Suppressor macrophage treated with lipopolysaccharide for 1 hour (primary cell): ENCODE measurements at places on chromosomes 4 and X.

GRCh38 chr4:99759988-99760387 is 56.6 kb upstream of the DAPP1 start:
- DNase-seq: no peak

DNA sequence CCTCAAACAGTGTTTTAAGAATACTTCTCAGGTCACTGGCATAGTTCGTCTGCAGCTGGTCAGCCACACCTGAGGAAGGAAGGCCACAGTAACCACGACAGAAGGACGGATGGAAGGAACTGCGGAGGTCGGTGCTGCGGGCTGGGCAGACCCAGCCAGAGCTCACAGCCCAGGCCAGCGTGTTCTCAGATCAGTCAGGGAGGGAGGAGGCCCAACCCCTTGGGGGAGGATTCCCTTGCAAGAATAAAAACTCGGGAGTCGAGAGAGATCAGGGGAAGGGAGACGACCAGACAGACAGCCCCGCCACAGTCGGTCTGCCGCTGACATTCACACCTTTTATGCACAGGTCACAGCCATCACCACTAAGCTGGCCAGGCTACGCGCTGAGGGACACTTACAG is 11.3 kb upstream of the MXD4 start:
- no peak for DNase-seq

DNA sequence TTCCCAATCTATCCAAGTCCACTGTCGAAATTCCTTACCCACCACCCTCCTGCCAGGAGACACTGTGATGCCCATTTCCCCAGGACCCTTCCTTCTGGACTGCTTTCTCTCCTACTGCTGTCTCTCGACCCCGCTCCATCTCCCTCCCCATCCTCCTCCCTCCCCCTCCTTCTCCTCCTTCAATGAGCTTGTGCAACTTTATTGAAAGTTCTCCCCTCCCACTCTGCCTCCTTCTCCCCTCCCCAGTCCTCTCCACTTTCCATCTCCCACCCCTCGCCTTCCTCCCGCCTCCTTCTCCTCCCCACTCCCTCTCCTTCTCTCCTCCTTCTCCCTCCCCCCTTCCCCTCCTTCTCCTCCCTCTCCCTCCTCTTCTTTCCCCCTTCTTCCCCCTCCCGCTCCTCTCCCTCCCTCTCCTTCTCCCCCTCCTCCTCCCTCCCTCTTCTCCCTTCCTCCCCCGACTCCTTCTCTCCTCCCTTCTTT is 116.6 kb upstream of the FAT1 start:
- no peak for DNase-seq

- DNase-seq: no peak
Observed at GRCh38 chr4:173461170-173461569, 62.3 kb upstream of the SCRG1 start.

GRCh38 chrX:17769701-17770269 is 32.5 kb downstream of the SCML1 start:
- no peak for DNase-seq

DNA sequence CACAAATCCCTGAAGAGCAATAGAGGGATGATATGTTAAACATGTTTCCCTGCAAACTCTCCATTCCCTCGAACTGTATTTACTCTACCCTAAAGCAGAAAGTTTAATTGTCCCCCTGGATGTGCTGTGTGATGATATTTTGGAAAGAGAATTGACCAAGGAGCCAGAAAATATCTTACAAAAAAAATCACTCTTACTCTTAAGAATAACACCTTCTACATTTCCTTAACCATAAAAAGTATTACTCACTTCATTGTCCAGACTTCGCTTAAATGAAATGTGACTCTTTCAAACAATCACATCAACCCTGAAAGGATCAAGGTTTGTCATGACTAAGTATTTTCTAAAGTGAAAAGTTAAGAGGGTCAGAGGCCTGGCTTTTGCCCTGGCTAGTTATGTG is 49.0 kb upstream of the EGFL6 start:
- no peak for DNase-seq

- no peak for DNase-seq
Observed at GRCh38 chr4:51866835-51867234, 23.9 kb downstream of the DCUN1D4 start.

DNA sequence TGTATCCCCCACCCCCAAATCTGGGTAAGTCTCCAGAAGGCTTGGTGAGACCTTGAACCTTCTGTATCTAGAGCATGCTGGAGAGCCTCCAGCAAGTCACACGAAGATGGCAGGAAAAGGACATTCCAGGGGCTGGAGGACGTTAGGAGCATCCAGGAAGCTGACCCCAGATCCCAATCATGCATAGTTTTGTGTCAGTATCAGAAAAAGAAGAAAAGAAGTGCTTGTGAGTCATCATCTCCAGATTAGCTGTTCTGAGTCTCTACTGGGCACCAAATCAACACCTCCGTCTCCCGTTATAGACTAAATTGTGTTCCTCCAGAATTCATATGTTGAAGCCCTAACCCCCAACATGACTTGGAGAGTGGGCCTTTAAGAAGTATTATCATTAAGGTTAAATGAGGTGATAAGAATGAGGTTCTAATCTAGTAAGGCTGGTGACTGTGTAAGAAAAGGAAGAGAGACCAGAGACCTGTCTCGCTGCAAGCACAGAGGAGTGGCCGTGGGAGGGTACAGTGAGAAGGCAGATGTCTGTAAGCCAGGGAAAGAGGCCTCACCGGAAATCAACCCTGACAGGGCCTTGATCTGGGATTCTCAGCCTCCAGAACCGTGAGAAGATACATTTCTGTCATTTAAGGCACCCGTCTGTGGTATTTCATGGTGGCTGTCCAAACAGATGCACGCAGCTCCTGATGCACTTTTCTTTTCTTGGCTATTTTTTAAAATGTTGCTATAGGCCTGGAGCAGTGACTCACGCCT is 38.1 kb upstream of the CLDN24 start:
- no peak for DNase-seq

DNA sequence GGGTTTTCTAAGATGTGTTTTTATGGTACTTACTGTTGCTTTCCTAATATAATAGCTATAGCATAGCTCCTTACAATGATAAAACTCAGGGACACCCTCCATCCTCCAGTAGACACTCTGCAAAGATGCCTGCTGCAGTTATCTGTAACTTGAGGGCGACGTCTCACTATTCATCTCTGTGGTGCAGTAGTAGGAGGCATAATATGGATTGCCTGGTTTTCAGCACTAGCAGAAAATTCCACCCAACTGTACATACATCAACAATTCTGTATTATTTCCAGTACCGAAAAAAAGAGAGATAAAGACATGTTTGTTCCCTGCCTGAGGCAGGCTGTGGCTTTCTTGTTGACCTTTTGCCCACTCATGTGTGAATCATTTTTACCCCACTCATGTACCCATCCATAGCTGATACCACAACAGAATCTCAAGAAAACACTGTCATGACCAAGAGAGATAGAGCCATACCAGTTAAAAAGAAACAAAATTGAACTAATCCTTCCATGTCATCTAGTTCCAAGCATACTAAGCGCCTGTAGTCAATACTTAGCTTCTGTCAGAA is 220.1 kb downstream of the RAB28 start:
- DNase-seq: no peak
